ENCODE measurements at places on chromosomes 1 and 21.

GRCh38 chr1:244841273-244841927, 5.9 kb downstream of the COX20 start:
- DNase-seq: no peak

- no peak for DNase-seq
Measured at GRCh38 chr1:207745285-207745684, 6.6 kb upstream of the CD46 start.

GRCh38 chr1:84668185-84668584, 22.1 kb downstream of the SSX2IP start:
- DNase-seq: no peak

DNA sequence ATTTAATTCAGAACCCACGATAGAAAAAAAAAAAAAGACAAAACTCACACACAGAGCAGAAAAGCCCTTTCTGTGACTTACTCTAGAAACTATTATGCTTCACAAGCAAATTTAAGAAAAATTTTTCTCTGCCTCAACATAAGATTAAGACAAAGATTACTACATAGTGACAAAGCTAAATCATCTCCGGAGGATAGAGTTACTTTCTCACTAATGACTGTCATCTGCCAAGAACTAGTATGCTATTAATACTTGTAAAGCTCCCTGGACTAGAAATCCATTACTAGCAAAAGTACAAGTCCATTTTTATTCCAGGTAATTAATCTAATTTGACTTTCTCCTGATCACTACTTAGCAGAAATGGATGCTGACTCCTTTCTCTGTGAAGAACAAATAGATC, 25.9 kb downstream of the GREM2 start:
- no peak for DNase-seq

DNA sequence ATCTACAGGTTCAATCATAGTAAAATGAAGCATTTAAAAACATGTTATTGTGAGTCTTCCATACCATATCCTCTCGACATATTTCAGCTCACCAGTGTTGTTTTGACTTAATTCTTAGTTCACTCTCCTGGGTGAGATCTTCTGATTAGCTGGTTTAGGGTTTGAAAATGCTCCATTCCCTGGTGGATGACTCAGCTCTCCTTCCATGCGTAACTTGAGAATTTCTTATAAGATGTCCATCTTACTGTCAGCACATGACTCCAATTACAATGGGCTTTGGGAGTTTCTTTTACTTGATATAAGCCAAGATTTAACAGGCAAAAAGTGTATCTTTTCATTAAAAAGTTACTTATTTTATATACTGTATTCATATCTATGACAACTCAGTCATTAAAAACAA, 476.5 kb downstream of the BRINP3 start:
- peak; percentile 3 for DNase-seq

- no peak for DNase-seq
Measured at GRCh38 chr1:112675728-112676381, 1.4 kb downstream of the MOV10 start.

GRCh38 chr1:63413394-63413793, 46.0 kb downstream of the ALG6 start:
- no peak for DNase-seq

DNA sequence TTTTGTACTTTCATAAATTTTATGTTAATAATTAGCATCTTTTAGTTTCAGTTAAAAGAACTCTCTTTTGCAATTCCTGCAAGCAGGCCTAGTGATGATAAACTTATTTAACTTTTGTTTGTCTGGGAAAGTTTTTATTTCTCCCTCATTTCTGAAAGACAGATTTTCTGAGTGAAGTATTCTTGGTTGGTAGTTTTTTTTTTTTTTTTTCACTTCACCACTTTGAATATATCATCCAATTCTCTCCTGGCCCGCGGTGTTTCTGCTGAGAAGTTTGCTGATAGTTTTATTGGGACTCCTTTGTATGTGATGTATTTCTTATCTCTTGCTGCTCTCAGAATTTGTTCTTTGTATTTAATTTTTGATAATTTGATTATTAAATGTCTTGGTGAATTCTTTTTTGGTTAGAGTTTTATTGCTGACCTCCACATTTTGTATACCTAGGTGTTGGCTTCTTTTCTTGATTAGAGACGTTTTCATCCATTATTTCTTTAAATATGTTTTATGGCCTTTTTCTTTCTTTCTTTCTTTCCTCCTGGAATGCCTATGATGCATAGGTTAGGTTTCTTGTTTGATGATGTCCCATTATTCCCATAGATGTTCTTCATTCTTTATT, 45.9 kb downstream of the BRINP2 start:
- DNase-seq: no peak

- peak; percentile 16 for DNase-seq
Measured at GRCh38 chr21:31235671-31236450, 108.2 kb downstream of the TIAM1 start.

DNA sequence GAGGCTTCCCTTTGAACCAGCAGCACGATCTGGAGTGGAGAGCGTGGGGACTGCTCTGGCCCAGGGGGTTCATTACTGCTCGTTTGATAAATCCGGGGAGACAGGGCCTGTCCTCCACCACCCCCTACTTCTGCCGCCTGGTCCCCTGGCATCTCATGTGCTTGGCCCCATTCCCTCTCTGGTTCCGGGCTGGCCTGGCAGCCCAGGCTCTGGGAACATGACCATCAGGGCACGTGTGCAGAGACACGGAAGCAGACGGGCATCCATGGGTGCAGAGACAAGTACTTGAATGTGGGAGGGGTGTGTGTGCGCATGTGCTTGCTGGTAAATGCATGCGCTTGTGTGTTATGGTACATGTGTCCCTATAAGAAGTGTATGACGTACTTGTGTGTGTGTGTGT, 75.5 kb downstream of the KIRREL1 start:
- no peak for DNase-seq
